ENCODE measurements at places on chromosomes 5 and 9.

DNA sequence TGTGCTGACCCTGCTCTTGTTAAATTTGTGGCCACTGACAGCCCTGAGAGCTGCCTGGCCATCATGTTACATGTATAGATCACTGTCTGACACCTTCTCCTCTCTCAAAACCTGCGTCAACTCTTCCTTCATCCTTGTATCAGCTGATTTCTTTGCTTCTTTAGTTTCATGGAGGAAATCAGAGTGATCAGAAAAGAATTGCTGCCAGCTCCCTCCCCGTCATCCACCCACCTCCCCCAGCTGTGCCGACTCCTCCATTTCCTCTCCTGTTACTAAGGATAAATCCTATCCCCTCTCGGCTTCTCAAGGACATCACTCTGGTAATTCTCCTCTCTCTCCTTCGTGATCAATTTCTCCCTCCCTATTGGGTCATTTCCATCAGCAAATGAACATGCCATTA lies 108.9 kb downstream of the ICE1 start:
- DNase-seq = no peak

GRCh38 chr9:123637945-123638634 lies 282.1 kb downstream of the CRB2 start:
- no peak for DNase-seq

GRCh38 chr9:31355159-31355882 lies 1029.1 kb upstream of the ACO1 start:
- no peak for DNase-seq

GRCh38 chr5:1171340-1171941 lies 30.0 kb upstream of the SLC6A19 start:
- DNase-seq = no peak

DNA sequence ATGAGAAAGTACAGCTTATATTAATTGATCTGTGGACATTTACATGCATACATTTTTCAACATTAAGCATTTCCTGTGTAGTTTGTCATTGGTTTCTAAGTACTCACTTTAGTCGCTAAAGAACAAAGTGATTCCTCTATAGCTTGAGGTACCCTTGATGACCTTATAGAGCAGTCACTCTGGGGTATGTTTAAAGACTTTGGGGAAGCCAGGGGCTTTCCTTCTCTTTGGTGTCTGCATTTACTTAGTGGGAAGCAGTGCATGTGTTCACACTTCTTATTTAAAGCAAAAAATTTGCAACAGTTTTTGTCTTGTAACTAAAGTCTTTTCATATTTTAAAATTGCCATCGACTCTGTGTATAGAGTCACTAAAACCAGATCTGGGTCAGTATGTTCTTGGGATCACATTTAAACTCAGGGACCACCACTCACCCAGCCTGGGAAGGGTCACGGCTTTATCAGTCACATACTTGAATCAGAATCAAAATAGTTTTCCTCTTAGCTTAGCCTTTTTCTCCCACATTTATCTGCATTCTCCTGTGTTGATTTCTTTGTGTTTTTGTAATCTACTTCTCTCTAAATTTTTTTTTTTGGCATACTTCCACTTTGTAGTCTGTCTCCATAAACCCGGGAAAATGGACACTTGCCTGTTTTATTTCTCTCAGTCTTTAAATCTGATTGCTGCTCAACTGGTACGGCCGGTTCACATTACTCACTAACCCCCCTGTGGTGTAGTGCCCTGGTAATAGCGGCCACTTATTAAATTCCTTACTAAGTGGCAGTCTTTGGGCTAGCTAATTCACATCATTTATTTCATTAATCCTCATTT lies 143.9 kb upstream of the FBN2 start:
- DNase-seq = peak; percentile 14

DNA sequence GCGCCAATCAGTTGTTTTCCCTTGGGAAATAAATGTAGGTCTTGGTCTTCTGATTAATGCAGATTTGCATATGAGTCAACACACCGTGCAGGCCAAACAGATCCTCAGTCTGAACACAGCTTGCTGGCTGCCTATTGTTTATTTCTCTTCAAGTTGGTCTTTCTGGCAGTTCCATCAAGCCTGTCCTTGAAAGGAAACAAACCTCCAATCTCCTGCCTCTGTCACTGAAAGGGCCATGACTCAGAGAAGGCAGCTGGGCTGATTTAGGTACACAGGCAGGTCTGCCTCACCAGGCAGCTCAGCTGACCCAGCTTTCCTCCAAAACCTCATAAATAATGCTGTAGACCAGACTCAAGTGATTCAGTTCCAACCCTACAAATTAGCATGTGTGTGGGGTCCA lies 175.9 kb downstream of the MAN2A1 start:
- peak; percentile 93 for DNase-seq

GRCh38 chr5:160651692-160652645 lies 200.0 kb downstream of the ATP10B start:
- DNase-seq = no peak

- DNase-seq = peak; percentile 47
Measured at GRCh38 chr5:127830157-127830556, 127.0 kb downstream of the CCDC192 start.

Measured in brain microvascular endothelial cell (primary cell).